ENCODE measurements at places on chromosomes 6 and 20. TPM values are rescaled to one million over a fixed set of nuclear protein-coding genes. Genes with fewer than 3 reads are reported as not detected.

FAM162B gene
- not detected for total RNA-seq

PPP1R16B gene
- not detected for total RNA-seq

DNA sequence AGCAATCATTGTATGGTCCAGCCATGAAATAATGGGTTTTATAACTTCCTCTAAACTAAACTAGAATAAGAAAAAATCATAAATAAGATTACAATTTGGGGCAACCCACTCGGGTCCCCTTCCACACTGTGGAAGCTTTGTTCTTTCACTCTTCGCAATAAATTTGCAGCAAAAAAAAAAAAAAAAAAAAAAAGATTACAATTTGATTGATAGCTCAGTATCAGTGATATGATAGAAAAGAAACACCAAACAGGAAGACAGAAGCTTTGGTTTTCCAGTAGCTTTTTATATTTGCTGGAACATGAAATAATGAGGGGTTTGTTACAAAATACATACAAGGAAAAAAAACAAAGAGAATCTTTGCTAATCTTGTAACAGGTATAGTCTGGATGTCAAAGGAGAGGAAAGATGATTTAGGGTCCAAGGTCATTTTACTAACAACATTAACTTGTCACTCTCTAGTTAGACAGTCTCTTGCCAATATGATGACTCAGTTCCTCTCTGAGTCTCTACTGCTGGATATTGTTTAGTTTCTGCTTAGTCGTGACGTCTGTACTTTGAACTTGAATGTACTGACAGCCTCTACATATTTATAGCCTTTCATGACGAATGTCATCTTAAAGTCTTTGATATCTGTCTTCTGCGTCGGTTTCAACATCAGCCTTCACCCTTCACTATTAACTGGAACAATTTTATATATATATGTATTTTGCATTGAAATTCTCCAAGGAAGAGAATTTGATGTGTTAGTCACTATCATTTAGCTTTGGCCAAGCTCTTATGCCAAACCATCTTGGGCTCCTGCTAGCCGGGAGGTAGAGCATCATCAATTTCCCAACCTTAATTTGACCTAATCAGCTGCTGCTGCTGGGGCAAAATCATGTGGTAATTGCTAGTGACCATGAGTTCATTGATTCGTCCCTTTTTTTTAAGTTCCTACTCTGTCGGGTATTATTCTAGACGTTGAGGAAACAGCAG is 213.1 kb upstream of the STXBP5 start:
- no peak for DNase-seq

DNA sequence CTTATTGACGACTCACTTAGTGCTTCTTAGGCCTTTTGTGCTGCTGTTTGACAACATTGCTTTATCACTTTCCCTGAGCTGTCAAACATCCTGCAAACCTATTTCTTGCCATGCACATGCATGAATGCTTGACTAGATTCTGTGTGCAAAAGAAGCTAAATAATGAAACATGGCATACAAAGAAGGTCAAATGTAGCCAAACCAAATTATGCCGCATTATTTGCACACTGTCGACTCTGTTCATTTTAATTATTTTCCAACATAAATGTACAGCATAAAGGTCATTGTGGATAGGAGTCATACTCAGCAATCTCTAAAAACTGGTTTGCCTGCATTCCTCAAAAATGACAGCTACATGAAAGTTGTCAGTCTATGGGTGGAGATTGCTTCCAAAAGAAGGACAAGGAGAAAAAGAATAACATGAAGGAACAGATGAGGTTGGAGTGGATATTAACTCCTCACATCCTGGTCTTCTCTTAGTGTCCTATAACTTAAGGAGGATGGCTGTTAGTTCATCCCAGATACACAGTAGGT is 123.1 kb upstream of the STXBP5 start:
- DNase-seq: peak; percentile 26

DNA sequence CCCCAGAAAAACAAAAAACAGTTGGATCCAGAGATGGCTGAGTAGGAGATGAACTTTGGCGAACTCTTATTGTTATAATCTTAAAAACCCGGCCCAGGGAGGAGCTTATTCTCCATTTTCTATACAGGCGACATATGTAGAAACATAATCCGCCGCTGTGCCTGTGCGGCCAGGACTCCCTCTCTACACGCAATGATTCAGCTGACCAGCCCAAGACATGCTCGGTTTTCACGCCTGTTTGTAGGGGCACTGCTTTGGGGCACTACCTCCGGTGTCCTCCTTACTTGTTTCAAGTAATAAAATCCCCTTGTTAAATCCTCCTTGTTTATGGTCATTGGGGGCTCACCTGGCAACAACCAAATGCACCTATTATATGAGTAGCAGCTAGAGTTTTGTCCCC is 89.9 kb downstream of the SEL1L2 start:
- no peak for DNase-seq

LRFN2 gene
- total RNA-seq: not detected

GRCh38 chr6:118495485-118496280 is 52.4 kb upstream of the PLN start:
- DNase-seq: no peak

GRCh38 chr6:72669324-72669723 is 47.5 kb downstream of the KCNQ5 start:
- DNase-seq: no peak

ARFGAP1 gene
- 146 TPM for total RNA-seq

ZSCAN23 gene
- 1.8 TPM for total RNA-seq

DNA sequence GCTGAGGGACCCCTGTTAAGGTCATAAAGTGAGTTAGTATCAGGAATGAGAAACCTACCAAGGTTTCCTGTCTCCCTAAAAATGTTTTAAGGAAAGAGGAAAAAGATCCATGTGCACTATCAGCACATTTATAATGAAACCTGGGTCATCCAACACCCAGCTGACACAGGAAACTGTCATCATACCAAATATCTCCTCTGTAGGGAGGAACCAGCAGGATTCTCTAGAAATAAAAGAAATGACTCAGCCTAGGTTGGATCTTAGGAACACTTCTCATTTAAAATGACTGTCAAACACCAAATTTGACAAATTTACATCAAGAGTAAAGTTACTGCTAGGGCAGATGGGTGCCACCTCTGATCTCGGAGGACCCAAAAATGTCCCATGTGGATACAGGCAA is 21.7 kb downstream of the GFOD1 start:
- DNase-seq: no peak

DNA sequence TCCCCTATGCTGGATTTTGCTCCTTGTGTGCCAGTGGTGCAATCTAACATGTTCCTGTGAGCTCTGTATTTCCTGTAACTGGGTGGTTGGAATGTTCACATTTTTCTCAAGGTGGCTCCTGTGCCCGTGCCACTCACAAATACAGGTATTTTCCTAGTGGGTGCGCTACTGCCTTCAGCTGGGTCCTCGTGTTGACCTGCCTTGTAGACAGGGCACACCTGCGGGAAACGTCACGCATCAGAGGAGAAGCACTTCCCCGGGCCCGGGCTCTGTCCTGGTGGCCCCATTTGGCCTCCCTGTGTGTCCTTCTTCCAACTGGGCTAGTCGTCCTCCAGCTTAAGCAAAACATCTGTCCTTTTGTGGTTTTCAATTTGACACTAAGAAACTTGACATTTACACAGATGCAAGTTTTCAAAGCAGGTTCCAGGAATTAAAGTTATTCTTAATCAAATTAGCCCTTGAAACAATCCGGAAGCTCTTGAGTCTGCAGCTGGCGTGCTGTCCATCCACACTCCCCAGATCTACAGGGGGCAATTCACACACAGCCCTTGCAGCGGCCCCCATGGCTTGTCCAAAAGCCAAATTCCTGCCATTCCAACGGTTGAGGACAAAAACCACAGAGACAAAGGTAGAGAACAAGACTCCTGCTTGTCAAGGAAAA is 275.1 kb downstream of the CDC5L start:
- no peak for DNase-seq

GRCh38 chr6:170073846-170074245 is 217.0 kb downstream of the DLL1 start:
- DNase-seq: no peak

- DNase-seq: no peak
Observed at GRCh38 chr6:160927416-160927815, 64.2 kb upstream of the MAP3K4 start.

- no peak for DNase-seq
Observed at GRCh38 chr6:43846556-43846955, 76.5 kb downstream of the VEGFA start.

MYT1 gene
- total RNA-seq: not detected

DNA sequence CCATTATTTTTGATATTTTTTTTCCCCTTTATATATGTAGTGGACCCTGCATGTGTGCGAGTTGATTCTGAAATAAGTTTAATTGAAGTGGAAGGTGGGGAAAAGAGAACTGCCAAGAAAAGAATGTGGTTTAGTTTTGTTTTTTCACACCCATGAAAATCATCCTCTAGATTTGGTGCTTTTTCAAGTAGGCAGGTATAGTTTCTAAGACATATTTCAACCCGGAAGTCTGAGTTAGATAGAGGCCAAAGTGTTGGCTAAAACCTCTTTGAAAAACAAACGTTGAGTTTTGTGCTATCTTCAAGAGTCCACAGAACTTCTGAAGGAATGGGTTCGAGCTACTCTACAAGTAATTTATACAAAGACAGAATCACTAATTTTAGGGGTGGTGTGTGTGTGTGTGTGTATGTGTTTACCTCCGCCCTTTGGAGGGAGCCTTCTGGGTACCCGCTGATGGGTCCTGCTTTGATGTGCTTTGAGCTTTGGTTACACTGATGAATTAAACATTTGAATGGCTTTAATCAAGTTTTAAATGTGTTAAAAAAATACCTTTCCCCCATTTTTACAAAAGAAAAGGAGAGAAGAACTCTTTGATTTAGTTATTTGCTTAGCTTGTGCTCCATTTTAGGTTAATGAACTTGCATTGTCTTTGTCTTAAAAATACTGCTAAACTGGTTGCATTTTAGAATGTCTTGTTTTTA is 2.5 kb downstream of the RREB1 start:
- DNase-seq: no peak

NFKBIE gene
- total RNA-seq: 37.8 TPM

DEFB124 gene
- total RNA-seq: not detected

GRCh38 chr6:71294121-71294523 is 5.5 kb downstream of the OGFRL1 start:
- peak; percentile 47 for DNase-seq

GRCh38 chr6:80144753-80145315 is 38.4 kb downstream of the BCKDHB start:
- DNase-seq: no peak

- peak; percentile 66 for DNase-seq
Observed at GRCh38 chr6:12060780-12061609, 48.9 kb downstream of the HIVEP1 start.

All from Calu3 (cell line).